ENCODE measurements at places on chromosomes 7 and 10.

DNA sequence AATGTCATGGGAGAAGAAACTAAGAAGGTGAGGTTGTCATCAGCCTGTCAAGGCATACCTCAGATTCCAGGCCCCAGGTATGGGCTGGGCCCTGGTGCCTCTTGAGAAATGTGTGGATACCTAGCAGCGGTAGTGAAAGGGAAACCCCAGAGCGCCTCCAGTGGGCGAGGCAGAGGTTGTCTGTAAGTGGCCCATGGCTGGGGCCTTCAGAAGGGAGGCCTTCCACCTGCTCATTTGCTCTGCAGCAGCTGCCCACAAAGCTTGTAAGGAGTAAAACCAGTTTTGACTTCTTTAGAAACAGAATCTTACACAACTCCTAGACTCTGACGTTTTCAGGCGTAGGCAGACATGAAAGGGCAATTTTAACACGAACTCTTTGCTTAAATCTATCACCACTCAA is 509.9 kb downstream of the PARD3 start:
- DNase-seq, result no peak

DNA sequence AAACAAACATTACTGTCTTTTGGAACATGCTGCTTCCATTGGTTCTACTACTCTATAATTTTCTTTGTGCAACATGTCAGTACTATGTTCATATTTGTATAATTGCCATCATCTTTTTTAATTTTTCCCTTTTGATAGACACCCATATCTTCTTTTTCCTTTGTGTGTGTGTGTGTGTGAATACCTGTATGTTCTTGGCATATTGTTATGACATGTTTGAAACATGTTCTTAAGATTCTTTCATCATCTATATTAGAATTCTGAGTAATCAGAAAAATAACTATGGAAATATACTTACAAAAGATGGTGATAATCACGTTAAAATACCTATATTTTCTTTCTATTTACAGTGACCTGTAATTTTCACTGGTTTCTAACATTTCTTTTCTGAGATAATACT is 3.5 kb upstream of the CDK6 start:
- DNase-seq, result no peak

DNA sequence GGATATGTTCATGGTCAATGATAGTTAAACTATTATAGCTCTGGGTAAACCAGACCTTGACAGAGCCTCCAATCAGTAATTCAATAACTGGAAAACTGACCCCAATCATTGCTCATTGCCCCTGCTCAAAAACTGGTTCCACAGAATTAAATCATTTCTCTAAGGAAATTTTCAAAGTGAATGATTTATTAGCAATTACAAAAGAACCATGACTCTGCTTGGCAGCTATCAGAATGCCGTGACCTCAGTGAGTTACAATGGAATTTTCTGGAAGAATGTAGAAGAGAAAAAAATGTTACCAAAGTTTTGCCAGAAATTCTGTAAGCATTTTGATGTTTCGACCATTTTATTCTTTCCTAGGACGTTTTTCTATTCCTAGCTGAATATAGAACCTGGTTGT is 106.8 kb upstream of the APBB1IP start:
- no peak for DNase-seq

- DNase-seq, result peak; percentile 77
These were observed 9.2 kb upstream of the HNRNPF start for GRCh38 chr10:43417950-43418768.

GRCh38 chr7:157574120-157574825 is 237.5 kb downstream of the DNAJB6 start:
- no peak for DNase-seq

- no peak for DNase-seq
These were observed 39.4 kb downstream of the CCNJ start for GRCh38 chr10:96082748-96083147.

GRCh38 chr7:82615527-82615926 is 171.9 kb upstream of the CACNA2D1 start:
- DNase-seq, result peak; percentile 7

DNA sequence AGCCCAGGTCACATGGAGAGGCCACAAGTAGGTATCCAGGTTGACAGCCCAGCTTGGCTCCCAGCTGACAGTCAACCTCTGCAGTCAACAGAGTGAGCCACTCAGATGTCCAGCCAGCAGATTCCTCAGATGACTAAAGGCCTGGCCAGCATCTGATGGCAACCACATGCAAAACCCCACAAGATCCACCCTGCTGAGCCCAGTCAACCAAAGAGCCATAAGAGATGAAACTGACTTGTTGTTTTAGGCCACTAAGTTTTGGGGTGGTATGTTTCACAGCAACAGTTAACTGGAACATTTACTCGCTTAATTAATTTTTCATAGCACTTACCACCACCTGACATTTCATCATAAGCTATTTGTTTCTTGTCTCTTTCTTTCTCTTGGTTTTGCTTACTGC is 107.3 kb upstream of the KDM7A start:
- DNase-seq, result no peak

- DNase-seq, result no peak
These were observed 51.8 kb upstream of the PPP1R9A start for GRCh38 chr7:94855589-94855988.

GRCh38 chr7:121372376-121373010 is 23.6 kb downstream of the FAM3C start:
- DNase-seq, result no peak

GRCh38 chr10:61588770-61589211 is 73.9 kb upstream of the CABCOCO1 start:
- no peak for DNase-seq

DNA sequence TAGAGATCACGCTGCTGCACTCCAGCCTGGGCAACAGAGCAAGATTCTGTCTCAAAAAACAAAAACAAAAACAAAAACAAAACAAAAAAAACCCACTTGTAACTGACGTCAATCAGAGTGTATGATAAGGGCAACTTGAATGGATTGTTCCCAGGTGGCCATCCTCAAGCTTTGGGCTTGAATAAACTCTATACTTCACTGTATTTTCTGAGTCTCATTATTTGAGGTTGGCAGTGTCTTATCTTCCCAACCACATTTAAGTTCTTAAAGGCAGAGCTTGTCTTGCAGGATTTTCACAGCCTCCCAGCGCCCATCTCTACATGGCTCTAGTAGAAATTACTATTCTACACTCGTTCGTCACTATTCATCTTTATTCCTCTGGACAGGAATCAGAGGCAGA is 5.1 kb upstream of the OAT start:
- DNase-seq, result no peak

GRCh38 chr10:127849921-127850320 is 42.8 kb downstream of the CLRN3 start:
- DNase-seq, result no peak

DNA sequence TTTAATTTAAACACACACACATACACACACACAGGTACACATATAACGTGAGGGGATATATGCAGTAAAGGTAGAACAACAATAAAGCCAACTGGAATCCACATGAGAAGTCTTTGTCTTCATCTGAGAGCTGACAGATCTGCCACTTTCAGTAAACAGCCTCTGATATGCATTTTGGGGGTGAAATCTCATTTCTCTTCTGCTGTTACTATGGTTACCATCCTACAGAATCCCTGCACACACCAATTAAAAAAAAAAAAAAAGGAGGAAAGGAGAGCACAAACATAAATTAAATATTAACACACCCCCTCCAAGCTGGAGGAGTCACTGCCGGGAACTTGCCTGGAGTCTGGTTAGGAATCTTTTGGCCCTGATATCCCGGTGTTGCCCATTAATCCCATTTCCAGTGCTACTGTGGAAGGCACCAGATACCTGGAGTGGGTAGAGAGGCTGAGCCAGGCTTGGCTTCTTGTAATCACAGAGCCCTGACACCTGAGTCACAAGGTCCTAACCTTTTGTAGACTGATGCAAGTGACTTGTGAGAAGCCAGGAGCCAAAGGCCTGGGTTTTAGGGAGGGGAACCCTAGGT is 169.1 kb downstream of the LHFPL3 start:
- no peak for DNase-seq

DNA sequence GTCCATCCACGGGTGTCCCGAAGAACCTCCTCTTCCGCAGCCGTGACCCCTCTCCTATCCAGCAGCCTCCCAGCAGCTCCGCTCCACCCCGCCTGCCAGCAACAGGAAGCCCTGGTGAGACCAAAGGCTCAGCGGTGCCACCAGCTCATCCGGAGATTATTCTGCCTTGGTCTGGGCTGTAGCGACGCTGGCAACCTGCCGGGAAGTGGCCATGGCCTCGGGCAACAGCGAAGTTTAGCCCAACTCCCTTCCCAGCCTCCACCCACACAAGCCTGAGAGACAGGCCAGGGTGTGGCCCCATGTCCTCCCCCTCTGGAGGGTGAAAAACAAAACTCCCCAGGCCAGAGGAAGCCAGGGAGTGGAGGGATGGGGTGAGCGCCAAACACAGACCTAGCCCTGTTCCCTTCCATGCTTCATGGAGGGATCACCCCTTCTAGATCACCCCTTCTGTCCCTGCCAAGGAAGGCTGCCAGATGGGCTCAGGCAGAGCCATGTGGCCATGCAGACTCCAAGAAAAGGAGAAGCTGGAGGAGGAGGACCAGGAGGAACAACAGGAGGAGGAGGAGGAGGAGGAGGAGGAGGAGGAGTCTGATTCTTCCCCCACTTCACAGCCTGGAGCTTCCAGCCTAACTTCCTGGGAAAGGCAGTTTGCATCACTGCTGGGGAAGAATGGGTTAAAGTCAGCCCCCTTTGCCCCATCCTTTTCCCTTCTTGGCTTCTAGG is 918 bp downstream of the CALHM2 start:
- DNase-seq, result peak; percentile 53

DNA sequence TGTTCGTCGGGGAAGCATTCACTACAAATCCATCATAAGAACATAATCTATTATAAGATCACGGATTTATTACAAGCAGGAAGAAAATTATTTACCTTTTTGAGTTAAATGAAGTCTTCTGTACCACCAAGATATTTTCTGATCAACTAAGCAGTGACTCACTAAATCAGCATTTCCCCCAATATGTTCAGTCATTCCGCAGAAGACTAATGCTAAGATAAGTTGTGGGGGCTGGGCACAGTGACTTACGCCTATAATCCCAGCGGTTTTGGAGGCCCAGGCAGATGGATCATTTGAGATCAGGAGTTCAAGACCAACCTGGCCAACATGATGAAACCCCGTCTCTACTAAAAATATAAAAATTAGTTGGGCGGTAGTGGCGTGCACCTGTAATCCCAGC is 144.2 kb upstream of the EGR2 start:
- DNase-seq, result no peak

DNA sequence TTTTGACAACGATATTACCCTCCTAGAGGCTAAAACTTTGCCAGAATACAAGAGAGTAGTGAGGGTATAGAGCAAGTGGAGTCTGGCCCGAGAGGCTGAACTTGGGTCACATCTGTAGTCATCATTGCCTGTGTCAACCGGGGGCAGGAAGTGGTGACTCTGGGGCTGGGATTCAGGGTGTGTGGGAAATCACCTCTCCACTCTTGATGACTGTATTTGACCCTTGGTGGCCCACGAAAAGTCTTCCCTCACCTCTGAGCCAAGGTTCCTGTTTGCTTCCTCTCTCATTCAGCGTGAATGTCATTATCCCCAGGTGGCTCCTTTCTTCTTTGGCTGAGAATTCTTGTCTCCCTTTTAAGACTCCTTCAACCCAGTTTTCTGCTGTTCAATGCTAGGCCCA is 240.4 kb downstream of the ABCA13 start:
- no peak for DNase-seq

DNA sequence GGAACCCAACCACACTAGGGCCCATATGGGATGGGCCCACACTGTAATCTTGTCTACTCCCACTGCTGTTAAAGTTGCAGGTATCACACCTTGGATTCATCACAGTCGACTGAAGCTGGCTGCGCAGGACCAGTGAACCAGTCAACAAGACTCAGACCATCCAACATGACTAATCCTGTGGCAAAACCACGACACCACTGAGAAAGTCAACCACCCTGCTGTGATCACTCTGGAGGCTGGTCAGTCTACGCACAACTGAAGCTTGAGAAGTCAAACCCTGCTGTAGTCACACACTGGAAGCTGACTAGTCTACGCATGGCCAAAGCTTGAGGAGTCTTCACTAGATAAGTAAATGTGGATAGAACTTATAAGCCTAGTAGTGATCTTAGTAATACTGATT is 9.6 kb upstream of the CYREN start:
- no peak for DNase-seq

DNA sequence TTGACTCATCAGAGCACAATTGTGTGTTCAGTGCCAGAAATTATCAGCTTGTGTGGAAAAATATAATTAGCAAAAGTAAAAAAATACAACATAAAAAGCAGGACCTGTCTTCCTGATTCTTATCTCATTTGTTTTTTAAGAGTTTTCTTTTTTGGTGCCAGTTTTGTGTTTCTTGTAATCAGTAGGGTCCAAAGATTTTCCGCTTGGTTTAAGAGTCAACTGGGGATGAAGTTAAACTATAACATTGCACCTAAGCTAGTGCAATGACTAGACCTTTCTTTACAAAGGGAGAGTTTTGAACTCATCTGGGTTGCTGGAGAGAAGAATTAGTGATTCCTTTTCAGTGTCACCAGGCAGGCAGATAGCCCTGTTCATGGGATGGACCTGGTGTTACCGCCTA is 113.4 kb downstream of the PLPP4 start:
- DNase-seq, result no peak

DNA sequence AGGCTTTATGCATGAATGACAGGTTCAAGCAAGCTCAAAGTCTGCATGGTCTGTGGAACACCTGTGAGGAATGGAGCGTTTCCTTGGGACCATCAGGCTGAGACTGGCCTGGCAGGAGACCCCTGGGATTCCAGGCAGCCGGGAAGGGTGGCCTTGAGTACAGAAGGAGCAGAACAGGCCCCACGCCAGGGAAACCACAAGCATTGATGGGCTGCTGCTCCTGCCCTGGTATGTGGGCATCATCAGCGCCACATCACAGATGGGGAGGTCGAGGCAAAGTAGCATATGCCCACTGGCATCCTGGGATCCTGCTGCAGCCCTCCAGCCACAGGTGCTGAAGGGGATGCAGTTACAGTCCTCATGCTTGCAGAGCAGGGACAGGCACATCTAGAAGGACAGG is 40.9 kb downstream of the ANTXRL start:
- no peak for DNase-seq

DNA sequence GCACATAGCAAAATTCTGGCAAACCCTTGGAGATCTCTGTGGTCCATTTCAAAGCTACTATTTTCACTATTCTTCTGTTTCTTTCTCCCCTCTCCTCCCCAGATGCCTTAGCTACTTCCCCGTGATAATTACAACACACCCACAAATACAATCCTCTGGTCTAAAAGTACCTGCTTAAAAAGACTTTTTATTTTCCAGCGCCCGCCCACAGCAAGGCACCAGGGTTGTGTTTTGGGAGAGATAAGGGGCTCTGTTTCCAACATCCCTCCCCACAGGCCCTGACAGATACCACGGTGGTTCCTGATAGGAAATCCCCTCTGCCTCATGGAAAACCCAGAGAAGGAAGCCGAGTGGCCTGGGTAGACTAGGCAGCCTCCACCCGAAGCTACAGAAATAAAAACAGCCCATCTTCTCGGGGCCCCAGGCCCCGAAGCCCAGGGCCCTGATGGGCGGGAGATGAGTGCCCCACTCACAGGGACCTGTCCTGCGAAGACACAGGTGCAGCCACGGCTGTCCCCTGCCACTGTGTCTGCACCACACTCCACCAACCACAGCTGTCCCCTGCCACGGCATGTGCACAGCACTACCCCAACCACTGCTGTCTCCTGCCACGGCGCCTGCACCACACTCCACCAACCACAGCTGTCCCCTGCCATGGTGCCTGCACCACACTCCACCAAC is 19.7 kb downstream of the CALML5 start:
- no peak for DNase-seq

Data from CD4-positive, alpha-beta T cell treated with Interleukin-4 for 1 hour (primary cell).